ENCODE measurements at places on chromosomes 12 and 14. TPM values are rescaled to one million over a fixed set of nuclear protein-coding genes. Genes with fewer than 3 reads are reported as not detected.
A peak's percentile ranks its signal among the peaks of the same experiment; 100 is the strongest.

PLBD1 gene
- total RNA-seq = 18.1 TPM

OR4E2 gene
- not detected for total RNA-seq

TOMM20L gene
- total RNA-seq = not detected

PMCH gene
- not detected for total RNA-seq

CAPS2 gene
- total RNA-seq = 7.1 TPM

MANSC4 gene
- not detected for total RNA-seq

TIGAR gene
- 2.2 TPM for total RNA-seq

IKZF4 gene
- total RNA-seq = 2.0 TPM

MAP1LC3B2 gene
- 1.2 TPM for total RNA-seq

AMIGO2 gene
- total RNA-seq = 7.8 TPM

TAS2R14 gene
- 6.8 TPM for total RNA-seq

KCNJ8 gene
- total RNA-seq = 30.5 TPM

DNA sequence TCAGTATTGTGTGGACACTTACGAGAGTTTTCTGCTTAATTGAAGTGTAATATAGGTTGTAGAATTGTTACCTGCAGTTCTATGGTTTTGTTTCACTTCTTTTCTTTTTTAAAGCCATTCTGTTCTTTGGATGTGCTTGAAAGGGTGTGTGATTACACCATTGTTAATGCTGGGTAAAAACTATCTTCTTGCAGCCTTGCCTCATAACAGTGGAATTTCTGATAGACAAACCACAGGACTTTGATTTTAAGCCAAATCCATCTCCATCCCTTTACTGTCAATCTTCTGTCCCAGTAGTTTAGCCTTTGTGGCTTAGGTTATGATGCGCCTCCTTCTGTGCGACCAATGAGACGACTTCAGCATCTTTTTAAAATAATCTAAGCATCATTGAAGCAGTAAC is 182.3 kb downstream of the PELI2 start:
- no peak for DNase-seq

DNA sequence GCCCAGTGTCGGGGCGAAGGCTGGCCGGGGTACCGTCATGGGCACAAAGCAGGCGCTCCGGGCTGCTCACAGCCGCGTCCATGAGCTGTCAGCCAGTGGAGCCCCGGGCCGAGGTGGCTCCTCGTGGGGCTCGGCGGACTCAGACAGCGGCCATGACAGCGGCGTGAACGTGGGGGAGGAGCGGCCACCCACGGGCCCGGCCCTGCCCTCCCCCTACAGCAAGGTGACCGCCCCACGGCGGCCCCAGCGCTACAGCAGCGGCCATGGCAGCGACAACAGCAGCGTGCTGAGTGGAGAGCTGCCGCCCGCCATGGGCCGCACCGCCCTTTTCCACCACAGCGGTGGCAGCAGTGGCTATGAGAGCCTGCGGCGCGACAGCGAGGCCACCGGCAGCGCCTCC is 39.0 kb downstream of the KIF26A start:
- DNase-seq = no peak

- DNase-seq = no peak
Observed at GRCh38 chr14:82595466-82595865, 1061.8 kb upstream of the SEL1L start.

- DNase-seq = no peak
Observed at GRCh38 chr12:19829100-19829853, 390.0 kb downstream of the AEBP2 start.

- no peak for DNase-seq
Observed at GRCh38 chr12:101116911-101117310, 93.1 kb downstream of the SLC5A8 start.

DNA sequence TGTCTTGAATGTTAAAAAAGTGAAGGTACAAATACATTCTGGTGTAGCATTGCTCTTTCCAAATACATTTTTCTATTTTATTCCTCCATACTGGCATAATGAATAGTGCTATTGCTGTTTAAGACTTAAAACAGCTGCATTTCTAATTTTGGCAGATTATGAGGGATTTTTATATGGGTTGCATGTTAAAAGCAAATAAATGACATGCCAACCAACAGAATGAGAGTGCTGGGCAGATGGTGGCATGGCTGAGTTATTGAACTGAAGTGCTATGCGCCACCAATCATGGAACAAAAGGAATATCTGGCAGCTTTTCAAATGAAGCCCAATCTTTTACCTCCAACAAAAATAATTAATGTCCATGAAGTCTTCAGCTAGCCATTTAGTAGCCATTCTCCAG is 215.0 kb downstream of the PRKD1 start:
- DNase-seq = no peak

GRCh38 chr14:89058697-89059096 is 234.2 kb downstream of the TTC8 start:
- no peak for DNase-seq

- DNase-seq = no peak
Observed at GRCh38 chr12:55642267-55642666, 5.6 kb downstream of the OR10P1 start.

DNA sequence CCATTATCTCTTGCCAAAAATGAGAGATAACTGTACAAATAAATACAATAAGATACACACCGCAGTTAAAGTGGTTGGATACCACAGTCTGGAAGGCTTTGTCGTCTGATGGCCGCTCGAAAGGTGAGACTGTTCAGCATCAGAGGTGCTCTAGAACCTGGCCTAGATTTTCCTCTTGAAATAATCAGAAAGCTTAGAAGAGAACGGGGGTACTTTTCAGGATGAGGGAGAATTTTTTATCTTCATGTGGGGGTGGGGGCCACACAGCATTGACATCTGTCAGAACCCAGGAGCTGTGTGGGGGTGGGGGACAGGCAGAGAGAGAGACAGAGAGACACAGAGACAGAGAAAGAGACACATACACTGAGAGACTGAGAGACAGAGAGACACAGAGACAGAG is 90.5 kb downstream of the GALNT9 start:
- no peak for DNase-seq

GRCh38 chr12:49041881-49042484 is 18.6 kb downstream of the KMT2D start:
- no peak for DNase-seq

DNA sequence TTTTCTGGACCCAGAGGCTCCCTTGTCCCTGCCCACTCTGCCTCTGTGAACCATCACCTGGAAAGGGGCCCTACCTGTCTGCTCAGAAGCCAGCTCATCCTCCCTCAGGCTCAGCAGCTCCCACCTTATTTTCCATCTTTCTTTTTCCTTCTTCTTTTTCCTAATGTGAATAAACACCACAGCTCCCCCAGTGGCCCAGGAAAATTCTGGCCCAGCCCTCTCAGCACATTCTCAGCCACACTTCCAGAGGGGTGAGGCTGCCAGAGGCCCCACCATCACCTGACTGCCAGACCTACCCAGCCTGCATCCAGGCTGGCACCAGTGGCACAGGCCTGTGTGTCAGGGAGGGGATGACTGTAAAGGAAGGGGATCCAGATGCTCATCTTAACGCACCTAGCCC is 23.0 kb downstream of the ZFHX2 start:
- no peak for DNase-seq

GRCh38 chr12:108702595-108703320 is 28.6 kb downstream of the CORO1C start:
- no peak for DNase-seq

GRCh38 chr14:75991753-75992152 is 6.2 kb downstream of the IFT43 start:
- DNase-seq = no peak

DNA sequence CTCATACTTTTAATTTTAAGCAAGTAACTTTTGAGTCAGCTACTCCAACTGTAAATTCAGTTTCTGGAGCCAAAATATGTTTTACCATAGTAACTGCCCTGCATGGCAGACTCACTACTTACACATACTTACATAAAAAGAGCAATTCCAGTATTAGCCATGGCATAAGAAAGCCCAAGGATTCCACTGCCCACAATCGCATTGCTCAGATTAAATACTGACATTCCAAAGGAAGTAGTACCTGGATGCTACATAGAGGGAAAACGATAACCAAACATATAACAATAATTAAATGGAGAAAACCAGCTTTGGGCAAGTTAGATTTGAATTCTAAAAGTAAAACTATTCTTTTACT is 2.2 kb downstream of the SLC38A2 start:
- DNase-seq = no peak

GRCh38 chr14:68144051-68144681 is 324.6 kb downstream of the RAD51B start:
- DNase-seq = no peak

- DNase-seq = no peak
Observed at GRCh38 chr14:53915364-53916014, 41.1 kb downstream of the BMP4 start.

- DNase-seq = no peak
Observed at GRCh38 chr12:32467959-32468863, 68.9 kb downstream of the FGD4 start.

- DNase-seq = no peak
Observed at GRCh38 chr14:22471545-22472121, 117.4 kb downstream of the DAD1 start.

DNA sequence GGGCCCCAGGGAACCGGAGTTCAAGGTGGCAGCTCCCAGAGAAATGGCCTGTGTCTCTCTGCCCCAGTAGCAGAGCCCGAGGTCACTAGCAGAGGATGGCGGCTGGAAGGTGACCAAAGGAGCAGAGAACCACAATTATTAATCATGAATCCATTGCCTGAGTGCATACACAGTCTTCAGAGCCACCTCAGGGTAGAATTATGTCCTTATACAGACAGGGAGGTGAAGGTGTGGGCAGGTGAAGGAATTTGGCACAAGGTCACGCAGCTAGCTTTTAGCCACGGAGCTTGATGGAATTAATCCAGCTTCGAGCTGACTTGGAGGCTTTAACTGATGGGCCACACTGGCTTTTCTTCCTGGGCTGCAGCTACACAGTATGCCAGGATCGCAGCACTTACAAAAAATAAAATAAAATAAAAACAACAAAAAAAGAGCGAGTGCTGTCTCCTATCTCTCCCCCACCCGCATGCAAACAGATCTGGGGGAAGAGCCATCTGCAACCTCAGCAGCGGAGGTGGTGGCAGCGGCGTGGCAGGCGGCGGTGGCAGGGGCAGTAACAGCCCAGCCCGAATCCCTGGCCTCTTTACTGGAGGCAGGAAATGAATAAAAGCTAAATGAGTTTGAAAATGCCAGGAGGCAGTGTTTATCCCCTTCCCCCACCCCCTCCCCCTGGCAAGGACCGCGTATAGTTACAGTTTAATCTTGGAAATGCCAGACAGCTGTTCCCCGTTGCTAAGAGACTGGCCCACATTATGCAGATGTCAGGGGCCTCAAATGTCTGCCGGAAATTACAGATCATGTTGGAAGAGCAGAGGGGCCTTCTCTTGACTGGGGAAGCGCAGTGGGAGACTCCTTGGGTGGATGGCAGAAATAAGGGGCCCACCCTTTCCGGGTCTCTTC is 93.5 kb downstream of the LRRC74A start:
- DNase-seq = peak; percentile 99

DNA sequence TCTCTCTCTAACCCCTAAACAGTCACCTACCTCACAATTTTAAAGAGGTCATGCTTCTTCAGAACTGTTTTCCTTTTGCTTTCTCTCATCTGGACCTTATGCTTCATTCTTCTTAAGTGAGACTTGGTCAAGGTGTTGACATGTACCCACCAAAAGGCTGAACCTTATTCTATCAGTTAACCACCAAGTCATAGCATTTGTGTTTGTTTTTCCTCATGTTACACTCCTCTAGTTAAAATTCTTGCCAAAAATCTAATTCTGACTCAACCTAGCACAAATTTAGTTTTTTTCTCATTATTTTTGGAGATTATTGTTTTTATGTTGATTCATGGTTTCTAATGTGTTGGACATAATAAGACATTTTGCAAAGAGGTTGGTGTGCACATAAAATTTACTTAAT is 578.6 kb downstream of the SLC16A7 start:
- DNase-seq = no peak

DNA sequence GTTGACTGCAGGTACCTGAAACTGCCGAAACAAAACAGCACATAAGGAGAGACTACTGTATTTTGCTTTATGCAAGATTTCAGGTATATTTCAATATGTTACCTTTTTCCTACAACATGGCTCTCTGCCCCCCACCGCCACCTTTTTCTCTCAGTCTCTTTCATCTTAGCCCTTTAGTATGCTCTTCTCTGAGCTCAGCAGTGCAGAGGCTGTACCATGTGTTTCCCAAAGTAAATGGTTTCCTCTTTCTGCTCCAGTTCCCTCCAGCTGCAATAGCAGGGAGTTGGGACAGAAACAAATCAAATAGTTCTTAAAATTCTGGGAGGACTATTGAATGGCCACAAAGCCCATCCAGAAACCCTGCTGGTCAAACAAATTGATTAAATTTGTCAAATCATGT is 4.3 kb downstream of the AMN1 start:
- DNase-seq = no peak

- no peak for DNase-seq
Observed at GRCh38 chr14:100761481-100761880, 34.8 kb downstream of the DLK1 start.

GRCh38 chr14:40058901-40059897 is 627.0 kb upstream of the FBXO33 start:
- peak; percentile 29 for DNase-seq

- no peak for DNase-seq
Observed at GRCh38 chr12:2329661-2330210, 276.9 kb downstream of the CACNA1C start.

DNA sequence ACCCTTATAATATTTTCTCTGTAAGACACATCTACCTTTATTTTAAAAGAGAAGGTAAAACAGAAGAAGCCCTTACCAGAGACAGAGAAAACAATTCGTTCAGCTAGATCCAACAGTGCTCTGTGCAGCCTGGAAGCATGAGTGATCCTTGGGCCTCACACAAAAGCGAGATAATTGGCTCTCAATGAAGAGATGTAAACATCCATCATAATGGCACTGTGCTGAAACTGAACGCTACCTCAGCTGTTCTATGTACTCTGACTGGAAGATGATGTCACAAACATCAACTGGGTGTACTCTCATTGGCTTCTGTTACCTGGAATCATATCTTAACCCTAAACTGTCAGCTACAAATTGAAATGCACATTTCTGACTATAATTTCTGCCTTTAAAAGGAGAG is at the start of gene MGAT4C:
Gene MGAT4C (minus strand): TSS at position 229 of the 400 bp plus-strand sequence.
- no peak for DNase-seq

All from skin of body (tissue), 3 donors.